ENCODE measurements at places on chromosomes 3 and 15. TPM values are rescaled to one million over a fixed set of nuclear protein-coding genes. Genes with fewer than 3 reads are reported as not detected.

DNA sequence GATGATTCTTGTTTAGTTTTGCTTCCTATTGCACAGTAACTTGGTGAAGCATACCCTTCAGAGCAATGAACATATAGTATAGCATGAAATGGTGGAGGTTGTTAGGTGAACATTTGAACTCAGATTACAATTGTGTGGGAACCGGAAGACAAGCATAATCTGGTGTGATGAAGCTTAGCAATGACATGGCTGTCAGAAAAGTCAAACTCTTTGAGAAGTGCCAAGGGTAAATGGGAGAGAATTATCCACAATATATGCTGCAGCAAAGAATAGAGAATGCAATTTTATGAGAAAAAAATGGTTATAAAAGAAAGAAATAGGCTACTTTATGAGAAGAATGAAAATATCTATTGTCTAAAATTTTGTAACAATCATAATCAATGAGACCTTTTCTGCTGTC is 1536.7 kb downstream of the SI start:
- no peaks in the 10 kb centered on the region for H3K36me3 ChIP-seq
- H3K4me1 ChIP-seq: no peaks in the 10 kb centered on the region
- H3K4me3 ChIP-seq: no peak overlapping the region
- no peak for DNase-seq
- no peaks in the 10 kb centered on the region for H3K27me3 ChIP-seq
- H3K27ac ChIP-seq: no peak overlapping the region

- no peak for DNase-seq
- H3K36me3 ChIP-seq: no peaks in the 10 kb centered on the region
- H3K27ac ChIP-seq: no peak overlapping the region
- H3K4me3 ChIP-seq: no peak overlapping the region
These were observed 41.9 kb downstream of the TMEM266 start for GRCh38 chr15:76101655-76102054.

- H3K4me1 ChIP-seq: no peaks in the 10 kb centered on the region
- no peaks in the 10 kb centered on the region for H3K36me3 ChIP-seq
- no peak overlapping the region for H3K4me3 ChIP-seq
- H3K27me3 ChIP-seq: no peaks in the 10 kb centered on the region
- DNase-seq: no peak
These were observed 1245.3 kb downstream of the ROBO2 start for GRCh38 chr3:78285032-78285728.

- H3K27me3 ChIP-seq: no peaks in the 10 kb centered on the region
- peak; percentile 37 for DNase-seq
- H3K27ac ChIP-seq: peak overlapping the region; percentile 71
- peaks cover 58% of the 10 kb centered on the region for H3K4me1 ChIP-seq
- no peaks in the 10 kb centered on the region for H3K36me3 ChIP-seq
- no peak overlapping the region for H3K4me3 ChIP-seq
These were observed 25.6 kb upstream of the MAP3K13 start for GRCh38 chr3:185337231-185337816.

STOML1 gene
- 6.1 TPM for total RNA-seq

- no peaks in the 10 kb centered on the region for H3K4me1 ChIP-seq
- DNase-seq: no peak
- no peaks in the 10 kb centered on the region for H3K36me3 ChIP-seq
- no peak overlapping the region for H3K4me3 ChIP-seq
- H3K27me3 ChIP-seq: no peaks in the 10 kb centered on the region
These were observed 604 bp downstream of the ISL2 start for GRCh38 chr15:76337059-76337695.

GRM7 gene
- not detected for total RNA-seq

GRCh38 chr3:41348401-41348800 is 149.1 kb downstream of the CTNNB1 start:
- H3K4me3 ChIP-seq: no peak overlapping the region
- no peaks in the 10 kb centered on the region for H3K4me1 ChIP-seq
- H3K27me3 ChIP-seq: no peaks in the 10 kb centered on the region
- no peak overlapping the region for H3K27ac ChIP-seq
- no peak for DNase-seq

DNA sequence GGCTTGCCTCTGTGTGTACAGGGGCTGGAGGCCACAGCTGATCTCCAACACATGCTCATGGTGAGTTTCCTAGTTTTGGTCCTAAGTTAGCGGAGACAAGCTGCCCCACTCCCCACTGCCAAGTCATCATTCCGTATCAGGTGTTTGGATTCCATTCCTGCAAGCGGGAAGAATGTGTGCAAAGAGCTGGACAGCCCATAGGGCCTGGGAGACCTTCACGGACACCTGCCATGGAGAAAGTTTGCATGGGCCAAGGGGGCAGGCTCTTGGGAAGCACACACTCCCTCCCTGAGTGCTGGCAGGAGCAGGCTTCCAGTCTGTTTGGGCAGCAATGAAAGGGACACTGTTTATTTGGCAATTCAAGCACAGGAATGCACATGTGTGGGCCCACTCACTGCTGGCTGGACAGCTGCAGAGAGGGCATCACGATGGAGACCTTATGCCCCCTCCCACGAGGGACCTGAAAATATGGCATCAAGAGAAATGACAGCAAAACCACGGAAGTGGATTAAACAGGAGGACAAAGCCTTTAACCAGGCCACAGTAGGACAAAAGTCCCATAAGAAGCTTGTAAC is 149.7 kb downstream of the KLF13 start:
- H3K27ac ChIP-seq: no peak overlapping the region
- peaks cover 11% of the 10 kb centered on the region for H3K27me3 ChIP-seq
- no peaks in the 10 kb centered on the region for H3K36me3 ChIP-seq
- DNase-seq: no peak
- no peaks in the 10 kb centered on the region for H3K4me1 ChIP-seq

GRCh38 chr3:69761896-69762767 is 22.9 kb downstream of the MITF start:
- peak overlapping the region; percentile 17 for H3K4me3 ChIP-seq
- H3K36me3 ChIP-seq: no peaks in the 10 kb centered on the region

GRCh38 chr3:69095636-69096035 is 10.9 kb downstream of the ARL6IP5 start:
- H3K4me3 ChIP-seq: no peak overlapping the region
- H3K4me1 ChIP-seq: peaks cover 25% of the 10 kb centered on the region
- H3K36me3 ChIP-seq: peaks cover 4% of the 10 kb centered on the region
- H3K27me3 ChIP-seq: no peaks in the 10 kb centered on the region

DNA sequence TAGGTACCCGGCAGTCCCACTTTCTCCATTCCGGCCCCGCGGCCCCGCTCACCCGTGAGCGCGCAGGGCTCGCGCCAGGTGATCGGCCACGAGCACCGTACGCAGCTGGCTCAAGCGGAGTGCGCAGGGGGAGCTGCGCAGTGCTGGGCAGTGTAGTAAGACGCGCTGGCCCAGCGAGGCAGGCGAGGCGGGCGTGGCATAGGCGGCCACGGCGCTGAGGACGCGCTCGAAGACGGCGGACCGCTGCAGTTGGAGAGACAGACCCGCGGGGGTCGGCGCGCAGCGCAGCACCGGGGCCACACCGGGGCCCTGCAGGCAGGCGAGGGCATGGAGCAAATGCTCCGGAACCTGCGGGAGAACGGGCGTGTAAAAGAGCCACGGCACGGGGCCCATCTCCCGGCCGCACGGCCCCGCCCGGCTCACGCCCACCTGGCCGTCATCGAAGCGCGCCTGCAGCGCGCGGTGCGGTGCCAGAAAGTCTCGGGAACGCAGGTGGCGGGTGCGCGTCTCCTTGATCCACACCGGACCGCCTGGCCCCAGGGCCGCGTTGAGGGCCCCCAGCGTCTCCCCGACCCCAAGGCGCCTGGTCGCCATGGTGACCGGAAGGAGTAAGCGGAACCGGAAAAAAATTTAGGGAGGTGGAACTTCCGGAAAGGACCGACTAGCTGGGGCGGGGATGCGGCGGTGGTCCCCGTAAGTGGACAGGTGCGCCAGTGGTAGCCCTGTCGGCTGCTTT is at the start of gene DALRD3:
TSS of gene DALRD3 (minus strand) at position 610 of the 736 bp plus-strand sequence. CDS start at position 594, 16 bp downstream.
- H3K4me3 ChIP-seq: peak within 1 kb of the TSS; percentile 70
- peak within 1 kb of the TSS; percentile 46 for H3K27ac ChIP-seq
- peaks cover 23% of the 10 kb centered on the region for H3K4me1 ChIP-seq
- H3K27me3 ChIP-seq: no peaks in the 10 kb centered on the region
- H3K36me3 ChIP-seq: no peaks in the 10 kb centered on the region
- DNase-seq: peak; percentile 73

DNA sequence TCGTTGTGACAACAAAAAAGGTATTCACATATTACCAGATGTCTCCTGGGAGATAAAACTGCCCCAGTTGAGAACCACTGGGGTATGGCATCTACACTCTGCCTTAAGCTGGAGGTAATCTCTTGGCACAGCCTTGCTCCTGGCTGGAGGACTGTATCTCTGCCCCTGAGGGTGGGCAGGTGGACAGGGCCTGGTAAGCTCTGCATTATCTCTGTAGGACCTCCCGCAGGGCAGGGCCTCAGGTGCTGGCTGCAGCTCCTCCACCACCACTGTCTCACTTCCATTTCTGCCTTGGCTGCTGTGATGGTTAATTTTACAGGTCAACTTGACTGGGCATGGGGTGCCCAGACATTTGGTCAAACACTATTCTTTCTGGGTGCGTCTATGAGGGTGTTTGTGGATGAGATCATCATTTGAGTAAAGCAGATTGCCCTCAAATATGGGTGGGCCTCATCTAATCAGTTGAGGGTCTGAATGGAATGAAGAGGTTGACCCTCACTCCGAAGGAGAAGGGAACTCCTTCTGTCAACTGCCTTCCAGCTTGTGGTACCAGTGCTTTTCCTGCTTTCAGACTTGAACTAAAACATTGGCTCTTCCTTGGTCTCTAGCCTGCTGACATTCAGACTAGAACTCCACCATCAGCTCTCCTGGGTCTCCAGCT is 9.8 kb upstream of the RHCG start:
- DNase-seq: no peak
- H3K4me3 ChIP-seq: no peak overlapping the region
- no peaks in the 10 kb centered on the region for H3K27me3 ChIP-seq
- peaks cover 31% of the 10 kb centered on the region for H3K4me1 ChIP-seq

- H3K27ac ChIP-seq: no peak overlapping the region
- DNase-seq: no peak
- no peaks in the 10 kb centered on the region for H3K36me3 ChIP-seq
These were observed 37.5 kb downstream of the VGLL4 start for GRCh38 chr3:11606090-11606784.

GRCh38 chr3:94862703-94863102 is 799.8 kb downstream of the NSUN3 start:
- no peaks in the 10 kb centered on the region for H3K36me3 ChIP-seq
- no peaks in the 10 kb centered on the region for H3K4me1 ChIP-seq
- DNase-seq: no peak
- no peaks in the 10 kb centered on the region for H3K27me3 ChIP-seq
- no peak overlapping the region for H3K27ac ChIP-seq
- no peak overlapping the region for H3K4me3 ChIP-seq

GRCh38 chr3:139342054-139342453 is 1.8 kb upstream of the MRPS22 start:
- H3K27ac ChIP-seq: no peak overlapping the region
- H3K4me3 ChIP-seq: no peak overlapping the region

- peaks cover 32% of the 10 kb centered on the region for H3K4me1 ChIP-seq
- no peak overlapping the region for H3K4me3 ChIP-seq
- no peaks in the 10 kb centered on the region for H3K27me3 ChIP-seq
These were observed 28.0 kb upstream of the TMOD3 start for GRCh38 chr15:51801391-51801835.

- no peak overlapping the region for H3K27ac ChIP-seq
- no peaks in the 10 kb centered on the region for H3K27me3 ChIP-seq
- DNase-seq: no peak
- no peak overlapping the region for H3K4me3 ChIP-seq
- no peaks in the 10 kb centered on the region for H3K36me3 ChIP-seq
- H3K4me1 ChIP-seq: no peaks in the 10 kb centered on the region
These were observed 517.5 kb upstream of the UBE2E2 start for GRCh38 chr3:22685597-22685996.

DNA sequence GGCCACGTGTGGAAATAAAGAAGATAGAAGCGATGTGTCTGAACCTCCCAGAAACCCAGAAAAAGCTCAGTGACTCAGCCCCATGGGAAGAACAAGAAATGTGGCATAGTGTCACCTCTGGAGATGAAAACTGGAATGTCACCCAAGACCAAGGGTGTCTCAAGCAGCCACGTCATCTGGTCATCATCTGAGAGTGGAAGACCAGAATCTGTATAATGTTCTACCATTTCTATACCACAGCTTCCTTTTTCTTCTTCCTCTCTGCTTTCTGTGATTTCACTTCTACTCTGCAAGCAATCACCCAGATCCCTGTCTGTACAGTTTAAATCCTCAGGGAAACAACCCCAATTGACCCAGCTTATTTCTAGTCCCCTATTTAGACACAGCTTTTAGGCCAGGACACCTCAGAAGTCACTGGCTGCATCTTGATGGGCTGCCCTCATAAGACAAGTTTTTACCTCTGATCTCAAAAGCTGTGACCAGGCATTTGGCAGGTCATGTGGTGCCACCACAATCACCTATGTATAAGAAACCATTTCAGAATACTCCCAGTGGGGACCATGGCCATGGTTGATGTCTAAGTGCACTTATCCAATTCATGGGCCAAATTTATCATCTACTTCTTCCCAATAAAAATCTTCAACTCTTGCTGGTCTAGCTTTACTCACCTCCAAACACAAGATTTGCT is 278.5 kb upstream of the UMPS start:
- peaks cover 74% of the 10 kb centered on the region for H3K27me3 ChIP-seq
- no peak for DNase-seq
- no peaks in the 10 kb centered on the region for H3K36me3 ChIP-seq

DNA sequence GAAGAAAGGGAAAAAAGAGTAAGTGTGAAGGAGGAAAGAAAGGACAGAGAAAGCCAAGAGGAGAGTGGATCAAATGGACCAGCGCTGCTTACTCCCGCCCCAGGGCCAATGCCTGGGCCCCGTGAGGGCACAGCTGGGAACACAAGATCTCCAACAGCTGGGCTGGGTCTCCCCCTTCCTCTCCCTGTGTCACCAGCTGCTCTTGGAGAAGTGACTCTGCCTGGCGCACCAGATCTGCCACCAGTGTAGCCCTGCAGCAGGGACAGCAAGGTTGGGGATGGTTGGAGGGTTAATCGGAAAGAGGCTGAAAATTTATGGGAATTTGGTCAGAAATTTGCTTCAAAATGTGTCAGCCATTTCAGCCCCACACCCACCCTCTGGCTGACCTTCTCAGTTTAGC is 8.4 kb downstream of the CDAN1 start:
- no peaks in the 10 kb centered on the region for H3K27me3 ChIP-seq
- no peaks in the 10 kb centered on the region for H3K4me1 ChIP-seq
- no peak for DNase-seq
- H3K4me3 ChIP-seq: no peak overlapping the region
- no peak overlapping the region for H3K27ac ChIP-seq

DNA sequence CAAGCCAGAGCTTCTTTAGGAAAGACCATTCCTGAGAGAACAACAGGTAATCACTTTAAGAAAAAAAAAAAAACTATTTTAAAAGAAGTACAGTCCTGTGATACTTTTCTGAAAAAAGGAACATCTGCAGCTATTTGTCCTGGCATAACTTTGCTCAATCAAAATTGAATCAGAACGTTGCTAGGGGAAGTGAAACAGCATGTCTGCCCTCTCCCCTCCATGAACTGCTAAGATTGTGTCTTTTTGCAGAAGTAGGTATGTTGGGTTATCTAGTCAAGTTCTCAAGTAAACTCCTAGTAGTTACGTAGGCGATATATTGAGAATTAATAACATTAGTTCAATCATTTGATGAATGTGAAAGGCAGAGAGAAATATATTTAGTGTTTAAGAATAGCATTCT is 1013.3 kb downstream of the TUSC7 start:
- no peak overlapping the region for H3K4me3 ChIP-seq
- no peaks in the 10 kb centered on the region for H3K4me1 ChIP-seq
- no peak overlapping the region for H3K27ac ChIP-seq
- no peak for DNase-seq
- H3K36me3 ChIP-seq: no peaks in the 10 kb centered on the region

All from PC-9 (cell line).